Stimulated activated CD4-positive, alpha-beta T cell treated with anti-CD3 and anti-CD28 coated beads, Interleukin-12 subunit alpha, Interleukin-12 subunit beta, amount 100 ng/mL, for 4 hours (primary cell): ENCODE measurements at places on chromosomes 1 and 21.
A peak's percentile ranks its signal among the peaks of the same experiment; 100 is the strongest.

GRCh38 chr1:54979327-54979891 lies 1.0 kb upstream of the TMEM61 start:
- no peak for DNase-seq

DNA sequence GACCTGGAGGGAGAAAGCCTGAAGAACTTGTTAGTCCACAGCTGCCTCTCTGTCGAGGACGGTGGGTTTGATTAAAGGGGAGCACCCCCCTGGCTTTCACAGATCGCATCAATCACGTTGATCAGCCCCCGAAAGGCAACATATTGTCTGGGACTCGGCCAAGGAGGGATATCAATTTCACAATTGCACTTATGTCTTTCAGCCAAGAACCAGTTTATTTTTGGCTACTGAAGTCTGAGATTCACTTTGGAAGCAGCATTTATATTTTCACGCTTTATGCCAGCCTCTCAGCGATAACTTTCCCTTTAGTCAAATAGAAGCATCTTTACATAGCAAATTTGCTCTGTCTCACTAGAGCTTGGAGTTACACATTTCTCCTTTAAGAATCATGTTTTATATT lies 253.2 kb upstream of the RRP15 start:
- DNase-seq, result no peak

DNA sequence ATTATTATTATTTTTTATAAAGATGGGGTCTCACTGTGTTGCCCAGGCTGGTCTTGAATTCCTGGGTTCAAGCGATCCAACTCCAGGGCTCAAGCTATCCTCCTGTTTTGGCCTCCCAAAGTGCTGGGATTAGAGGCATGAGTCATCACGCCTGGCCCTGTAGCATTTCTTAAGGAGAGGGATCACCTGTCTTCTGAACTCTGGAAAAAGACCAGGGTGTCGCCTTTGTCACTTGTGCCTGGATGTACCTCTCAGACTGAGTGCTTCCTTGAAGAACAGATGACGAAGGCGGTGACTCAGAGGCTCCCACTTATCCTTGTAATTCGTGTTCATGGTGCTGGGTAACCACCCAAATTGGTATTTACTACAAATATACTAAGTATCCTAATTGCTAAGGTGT lies 2.4 kb upstream of the CGN start:
- no peak for DNase-seq

DNA sequence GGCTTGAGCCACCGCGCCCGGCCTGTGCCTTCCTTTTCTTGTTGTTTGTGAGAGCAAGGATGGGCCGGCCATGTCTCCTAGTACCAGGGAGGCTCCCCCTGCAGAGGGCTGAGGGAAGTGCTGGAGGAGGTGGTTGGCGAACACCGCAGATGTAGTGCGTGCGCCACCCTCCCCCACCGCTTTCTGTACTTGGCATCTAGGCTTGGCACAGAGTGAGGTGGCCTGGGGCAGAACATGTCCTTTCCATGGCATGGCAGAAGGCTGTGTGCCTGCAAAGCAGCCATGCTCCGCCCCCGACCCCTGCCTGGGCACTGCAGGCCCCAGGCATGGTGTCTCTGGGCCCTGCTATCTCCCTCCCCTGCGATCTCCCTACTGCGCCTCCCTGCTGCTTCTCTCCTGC lies 30.7 kb downstream of the ALPL start:
- no peak for DNase-seq

- DNase-seq, result peak; percentile 8
These were observed 87.1 kb upstream of the CACNA1E start for GRCh38 chr1:181396171-181396670.

- no peak for DNase-seq
These were observed 35.8 kb upstream of the HIVEP3 start for GRCh38 chr1:41954533-41954944.

GRCh38 chr1:66981679-66982078 lies 56.9 kb downstream of the MIER1 start:
- peak; percentile 19 for DNase-seq

GRCh38 chr1:237416924-237417655 lies 375.1 kb downstream of the RYR2 start:
- no peak for DNase-seq

DNA sequence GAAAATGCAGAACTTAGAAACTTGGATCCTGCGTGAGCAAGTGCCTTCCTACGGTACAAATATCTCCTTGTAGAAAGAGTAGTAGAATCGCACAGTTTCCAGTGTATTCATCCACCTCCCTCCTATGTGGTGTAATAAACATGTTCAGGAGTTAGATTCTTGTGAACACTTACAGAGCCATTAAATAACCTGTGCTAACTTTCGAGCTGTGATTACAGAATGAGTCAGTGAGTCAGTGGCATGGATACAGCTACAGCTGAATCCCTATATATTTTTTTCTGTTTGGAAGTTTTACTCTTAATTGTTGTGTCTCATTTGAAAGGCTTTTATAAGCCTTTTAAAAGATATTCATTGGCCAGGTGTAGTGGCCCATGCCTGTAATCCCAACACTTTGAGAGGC lies 148.7 kb downstream of the EDEM3 start:
- no peak for DNase-seq

GRCh38 chr1:3656450-3657095 lies 4.3 kb downstream of the TP73 start:
- DNase-seq, result no peak

DNA sequence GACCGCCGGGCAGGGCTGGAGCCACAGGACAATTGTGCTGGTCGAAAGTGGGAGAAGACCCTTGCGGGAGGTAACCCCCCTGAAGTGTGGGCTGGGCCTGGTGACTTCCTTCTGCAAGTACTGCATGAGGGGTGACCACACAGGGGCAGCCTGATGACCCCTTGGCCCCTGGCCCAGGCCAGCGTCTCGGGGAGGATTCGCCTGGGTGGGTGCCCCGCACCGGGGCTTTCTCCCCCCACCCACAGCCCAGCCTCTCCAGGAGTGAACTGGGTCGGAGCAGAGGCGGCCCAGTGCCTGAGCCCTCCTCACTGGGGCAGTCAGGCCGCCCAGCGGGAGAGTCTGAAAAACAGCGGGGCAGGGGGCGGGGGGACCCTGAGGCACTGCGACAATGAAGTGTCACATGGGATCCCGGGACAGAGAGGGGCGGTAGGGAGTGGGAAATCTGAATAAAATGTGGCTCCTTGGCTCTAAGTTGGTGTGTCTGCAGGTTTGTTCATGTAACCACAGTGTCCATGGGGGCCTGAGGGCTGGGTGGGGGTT lies 1.6 kb upstream of the DNMT3L start:
- no peak for DNase-seq

DNA sequence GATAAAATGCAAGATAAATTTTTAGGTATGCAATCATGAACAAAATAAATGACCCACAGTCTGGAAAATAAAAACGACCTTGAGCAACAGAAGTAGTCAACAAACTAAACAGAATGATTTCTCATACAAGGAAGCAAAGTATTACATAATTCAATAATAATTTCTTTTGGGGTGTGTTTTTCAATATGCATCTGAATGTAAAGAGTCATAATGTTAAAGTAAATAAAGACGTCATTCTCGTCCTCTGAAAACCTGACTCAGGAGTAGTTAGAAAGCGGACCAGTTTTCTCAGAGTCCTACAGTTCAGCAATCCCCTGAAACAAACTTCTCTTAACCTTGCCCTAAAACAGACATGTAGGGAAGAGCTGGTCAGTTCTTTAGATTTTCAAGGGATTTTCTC lies 18.6 kb downstream of the CDC42BPA start:
- no peak for DNase-seq

DNA sequence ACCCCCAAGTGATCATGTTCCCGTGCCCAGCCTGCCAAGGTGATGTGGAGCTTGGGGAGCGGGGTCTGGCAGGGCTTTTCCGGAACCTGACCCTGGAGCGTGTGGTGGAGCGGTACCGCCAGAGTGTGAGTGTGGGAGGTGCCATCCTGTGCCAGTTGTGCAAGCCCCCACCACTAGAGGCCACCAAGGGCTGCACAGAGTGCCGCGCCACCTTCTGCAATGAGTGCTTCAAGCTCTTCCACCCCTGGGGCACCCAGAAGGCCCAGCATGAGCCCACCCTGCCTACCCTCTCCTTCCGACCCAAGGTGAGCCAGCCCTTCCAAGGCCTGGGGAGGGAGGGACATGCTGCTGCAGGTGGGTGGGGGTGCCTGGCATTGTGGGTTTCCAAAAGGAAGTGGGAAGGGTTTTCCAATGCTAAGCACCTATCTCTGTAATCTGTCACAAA lies 2.3 kb downstream of the TRIM46 start:
- DNase-seq, result no peak

GRCh38 chr1:25182629-25183028 lies 49.7 kb downstream of the SYF2 start:
- DNase-seq, result no peak

GRCh38 chr1:162230517-162230916 lies 146.1 kb downstream of the SPATA46 start:
- no peak for DNase-seq

GRCh38 chr1:36084497-36085115 lies 712 bp downstream of the TEKT2 start:
- DNase-seq, result no peak

DNA sequence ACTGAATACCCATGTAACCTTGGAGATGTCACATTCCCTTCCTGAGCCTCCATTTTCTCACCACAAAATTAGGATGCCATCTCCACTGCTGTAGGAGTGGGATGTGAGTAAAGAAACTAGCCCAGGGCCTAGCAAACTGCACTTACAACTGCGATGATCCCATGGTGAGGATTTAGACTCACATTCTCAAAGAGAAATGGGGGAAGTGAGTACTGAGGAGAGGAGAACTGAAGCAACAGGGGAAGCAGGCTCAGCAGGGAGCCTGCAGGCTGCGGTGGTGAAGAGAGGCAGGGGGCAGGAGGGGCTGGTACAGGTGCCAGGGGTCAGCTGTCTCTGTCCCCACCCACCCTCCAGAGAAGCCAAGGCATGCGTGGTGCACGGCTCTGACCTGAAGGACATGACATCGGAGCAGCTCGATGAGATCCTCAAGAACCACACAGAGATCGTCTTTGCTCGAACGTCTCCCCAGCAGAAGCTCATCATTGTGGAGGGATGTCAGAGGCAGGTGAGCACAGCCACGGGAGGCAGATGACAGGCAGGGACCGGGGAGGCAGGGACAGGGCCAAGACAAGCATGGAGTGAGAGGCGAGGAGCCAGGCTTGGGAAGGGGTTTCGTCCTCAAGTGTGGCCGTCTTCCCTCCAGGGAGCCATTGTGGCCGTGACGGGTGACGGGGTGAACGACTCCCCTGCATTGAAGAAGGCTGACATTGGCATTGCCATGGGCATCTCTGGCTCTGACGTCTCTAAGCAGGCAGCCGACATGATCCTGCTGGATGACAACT lies 16.4 kb upstream of the ATP1A4 start:
- DNase-seq, result no peak

GRCh38 chr1:66351478-66351877 lies 182.5 kb upstream of the SGIP1 start:
- no peak for DNase-seq

DNA sequence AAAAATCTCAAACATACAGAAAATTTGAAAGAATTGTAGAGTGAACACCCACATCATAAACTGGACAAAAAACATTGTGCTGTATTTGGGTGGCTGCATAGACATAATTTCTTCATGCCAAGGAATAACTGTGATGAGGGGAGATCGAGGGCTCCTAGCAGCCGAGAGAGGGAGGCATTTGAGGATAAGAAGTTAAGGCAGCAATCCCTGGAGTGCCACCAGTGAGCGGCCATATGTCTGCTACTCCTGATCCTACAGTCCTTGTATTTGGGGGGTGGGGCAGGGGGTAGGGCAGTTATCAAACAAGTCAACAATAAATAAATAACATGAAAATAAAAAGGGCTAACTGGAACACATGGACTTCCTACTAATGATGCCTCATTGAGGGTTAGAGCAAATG lies 54.5 kb downstream of the ATP5PO start:
- DNase-seq, result no peak

- DNase-seq, result no peak
These were observed 21.8 kb downstream of the DHRS3 start for GRCh38 chr1:12596007-12596821.

GRCh38 chr1:204464701-204465100 lies 29.9 kb downstream of the PIK3C2B start:
- DNase-seq, result no peak

DNA sequence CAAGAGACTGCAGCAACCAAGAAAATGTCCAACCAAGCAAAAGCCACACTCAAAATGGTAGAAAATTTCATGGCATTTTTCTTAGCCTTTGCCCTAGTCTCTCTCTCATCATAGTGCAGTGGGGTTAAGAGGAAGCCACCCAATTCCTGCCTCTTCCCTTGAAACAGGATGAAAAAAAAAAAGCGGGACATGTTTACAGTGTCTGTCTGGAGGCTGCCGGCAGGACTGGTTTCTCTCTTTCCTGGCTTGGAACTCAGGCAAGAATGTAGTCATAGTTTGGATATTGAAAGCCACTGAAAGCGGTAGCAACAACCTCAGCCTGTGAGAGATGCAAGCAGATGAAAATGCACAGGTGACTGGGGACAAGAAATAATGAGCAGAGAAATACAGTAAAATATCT lies 13.3 kb upstream of the TNFSF18 start:
- no peak for DNase-seq

GRCh38 chr21:28421716-28422524 lies 570.8 kb downstream of the LTN1 start:
- DNase-seq, result no peak

GRCh38 chr21:27691516-27691915 lies 724.6 kb upstream of the ADAMTS5 start:
- no peak for DNase-seq

- no peak for DNase-seq
These were observed 235.3 kb upstream of the KCNK2 start for GRCh38 chr1:214847071-214847810.

DNA sequence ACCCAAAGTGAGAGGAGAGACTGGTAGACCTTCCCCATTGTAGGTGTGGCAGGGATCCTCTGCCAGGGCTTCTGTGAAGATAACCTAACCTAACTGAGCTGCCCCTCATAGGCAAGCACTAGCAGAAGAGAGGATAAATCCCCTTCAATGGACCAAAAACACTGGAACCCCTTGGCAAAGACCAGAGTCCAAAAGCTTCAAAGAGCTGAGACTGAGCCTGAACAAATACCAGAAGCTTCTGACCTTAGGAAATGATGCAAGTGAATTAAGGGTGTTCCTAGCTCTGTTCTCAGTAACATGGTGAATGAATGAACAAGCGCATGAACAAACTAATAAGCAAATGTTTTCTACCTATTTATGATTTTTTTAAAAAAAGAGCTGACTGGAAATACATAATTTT lies 123.2 kb downstream of the RRAGC start:
- DNase-seq, result no peak

- no peak for DNase-seq
These were observed 28.3 kb downstream of the PRMT2 start for GRCh38 chr21:46663754-46664153.

- no peak for DNase-seq
These were observed 3.2 kb downstream of the PGLYRP4 start for GRCh38 chr1:153345187-153346076.
